PC-3 (cell line): ENCODE measurements at places on chromosomes 1 and 21. TPM values are rescaled to one million over a fixed set of nuclear protein-coding genes. Genes with fewer than 3 reads are reported as not detected.

DNA sequence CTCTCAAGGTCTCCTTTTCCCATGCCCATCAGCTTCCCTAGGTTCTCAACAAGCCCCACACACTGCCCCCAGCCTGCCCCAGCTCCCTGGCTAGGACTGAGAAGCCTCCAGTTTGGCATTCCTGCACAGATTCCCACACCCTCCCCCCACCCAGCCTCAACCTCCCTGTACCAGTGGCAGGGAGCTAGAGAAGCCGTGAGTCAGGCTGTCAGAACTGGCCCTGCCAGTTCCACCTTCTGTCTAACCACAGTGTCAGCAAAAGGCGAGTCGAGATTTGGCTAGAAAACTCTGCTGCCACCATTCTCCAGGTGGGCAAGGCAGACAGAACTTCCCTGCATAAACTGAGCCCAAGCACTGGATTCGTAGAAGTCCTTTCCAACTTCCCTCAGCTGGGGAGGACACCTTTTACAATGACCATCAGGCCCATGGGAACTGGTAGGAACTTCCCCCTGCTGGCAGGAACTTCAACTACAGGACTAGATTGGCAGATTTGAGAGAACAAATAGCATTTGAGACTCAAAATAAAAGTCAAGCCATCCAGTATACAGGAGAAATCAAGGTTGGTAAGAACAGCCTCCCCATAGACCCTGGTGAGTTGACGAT, 31.0 kb downstream of the TNNT2 start:
- DNase-seq: peak; percentile 98

Gene PLCH2
- total RNA-seq: 5.9 and 7.2 TPM in 2 replicates

Gene ADCY10
- total RNA-seq: not detected in 2 replicates

Gene CRB1
- total RNA-seq: 0.07 TPM in 1 of 2 replicates, not detected in the other

GRCh38 chr1:92410706-92411105, 76.0 kb downstream of the GFI1 start:
- DNase-seq: no peak

- DNase-seq: peak; percentile 84
Observed at GRCh38 chr1:6490181-6491080, 1.0 kb downstream of the PLEKHG5 start.

DNA sequence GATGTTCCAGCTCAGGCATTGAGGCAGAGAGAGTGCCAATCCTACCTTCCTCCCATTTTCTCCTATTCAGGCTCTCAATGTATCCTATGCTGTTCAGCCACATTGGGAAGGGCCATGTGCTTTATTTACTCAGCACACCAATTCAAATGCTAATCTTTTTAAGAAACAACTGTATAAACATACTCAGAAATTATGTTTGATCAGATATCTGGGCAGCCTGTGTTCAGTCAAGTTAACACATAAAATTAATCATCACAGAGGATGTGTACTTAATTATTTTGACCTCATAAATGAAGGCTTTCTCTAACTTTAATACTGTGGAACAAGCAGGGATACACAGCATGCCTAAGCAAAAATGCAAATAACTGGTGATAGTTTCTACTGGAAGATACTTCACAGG, 149.8 kb downstream of the NCAM2 start:
- DNase-seq: no peak

- DNase-seq: no peak
Observed at GRCh38 chr1:56561227-56562019, 17.9 kb downstream of the PLPP3 start.

GRCh38 chr1:33347650-33347992, 26.7 kb upstream of the A3GALT2 start:
- peak; percentile 34 for DNase-seq

- DNase-seq: no peak
Observed at GRCh38 chr1:223828162-223828848, 17.4 kb downstream of the TP53BP2 start.
